ENCODE measurements at places on chromosomes 2 and 18.

GRCh38 chr2:10407841-10408648 lies 40.1 kb downstream of the ODC1 start:
- DNase-seq: peak; percentile 57

DNA sequence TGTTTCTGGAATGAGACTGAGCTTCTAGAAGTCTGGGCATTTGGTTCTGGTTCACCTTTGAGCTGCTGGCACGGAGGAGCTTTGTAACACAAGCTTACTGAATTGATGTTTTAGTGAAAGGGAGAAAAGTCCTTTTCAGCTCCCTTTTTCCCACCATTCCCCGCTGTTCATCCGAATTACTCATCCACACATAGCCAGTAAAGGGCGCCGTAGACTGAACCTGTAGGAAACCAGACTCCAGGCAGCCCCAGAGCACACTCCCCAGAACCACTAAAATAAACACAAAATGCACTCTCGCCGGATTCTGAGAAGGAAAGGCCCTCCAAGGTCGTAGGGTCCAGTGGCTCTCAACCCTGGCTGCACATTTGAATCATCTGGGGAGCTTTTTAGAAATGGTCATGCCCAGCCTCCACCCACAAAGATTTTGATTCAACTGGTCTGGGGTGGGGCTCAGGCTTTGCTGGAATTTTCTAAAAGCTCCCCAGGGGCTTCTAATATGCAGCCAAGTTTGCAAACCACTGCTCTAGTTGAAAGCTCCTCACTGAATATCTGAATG lies 29.6 kb downstream of the TCF7L1 start:
- DNase-seq: no peak

DNA sequence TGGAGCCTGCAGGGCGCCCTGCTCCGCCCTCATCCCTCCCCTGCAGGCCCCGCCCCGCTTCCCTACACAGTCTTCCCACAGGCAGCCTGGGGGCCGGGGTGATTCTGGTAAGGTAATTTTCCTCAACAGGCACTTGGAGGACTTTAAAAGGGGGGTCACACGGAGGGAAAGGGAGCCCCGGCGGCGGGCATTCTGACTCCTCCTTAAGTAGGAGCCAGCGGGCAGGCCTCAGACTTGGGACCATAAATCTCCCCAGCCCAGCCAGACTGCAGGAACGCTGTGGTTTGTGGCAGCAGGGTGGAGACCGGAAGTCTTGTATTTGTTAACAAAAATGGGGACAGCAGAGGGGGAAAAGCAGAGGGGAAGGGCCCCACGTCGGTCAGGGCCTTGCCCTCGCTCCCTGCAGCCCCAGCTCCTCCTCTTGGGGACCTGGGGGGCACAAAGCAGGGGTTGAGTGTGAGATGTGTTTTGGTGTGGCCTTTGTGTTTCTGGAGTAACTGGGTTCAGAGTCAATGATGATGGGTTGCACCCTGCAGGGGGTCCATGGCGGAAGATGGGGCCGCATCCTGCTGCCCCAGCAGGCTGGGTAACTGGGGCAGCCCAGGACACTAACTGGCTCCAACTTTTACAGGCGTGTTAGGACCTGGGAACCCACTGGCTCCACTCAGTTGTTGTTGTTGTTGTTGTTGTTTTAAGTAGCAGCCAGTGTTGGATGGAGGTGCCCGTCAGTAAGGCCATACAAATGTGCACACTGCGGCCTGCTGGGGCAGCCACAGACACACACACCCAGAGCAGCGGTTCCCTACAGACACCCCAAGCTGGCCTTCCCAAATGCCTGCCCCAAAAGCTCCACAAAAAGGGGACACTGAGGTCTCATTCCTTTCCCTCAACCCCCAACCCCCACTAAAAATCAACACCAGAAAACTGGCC lies 27.7 kb downstream of the SMAD7 start:
- no peak for DNase-seq

DNA sequence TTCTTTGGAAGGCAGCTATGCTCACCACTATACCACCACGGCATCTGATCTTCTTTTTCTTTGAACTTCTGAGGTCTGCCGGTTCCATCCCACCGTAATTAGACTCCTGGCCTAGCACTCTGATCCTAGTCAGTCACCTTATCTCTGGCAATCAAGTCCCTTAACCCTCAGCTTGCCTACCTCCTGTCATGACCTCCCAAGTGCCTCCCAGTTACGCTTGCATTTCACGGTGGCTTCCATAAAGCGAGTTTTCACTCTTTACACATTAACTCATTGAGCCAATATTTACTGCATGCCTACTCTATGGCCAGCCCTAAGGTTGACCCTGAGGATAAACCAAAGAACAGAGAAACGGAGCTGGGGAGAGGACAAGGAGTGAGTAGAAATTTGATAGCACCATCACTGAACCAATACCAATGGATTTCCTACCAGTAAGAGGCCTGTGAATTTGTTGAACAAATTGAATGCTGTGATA lies 37.8 kb upstream of the TMEM182 start:
- no peak for DNase-seq

DNA sequence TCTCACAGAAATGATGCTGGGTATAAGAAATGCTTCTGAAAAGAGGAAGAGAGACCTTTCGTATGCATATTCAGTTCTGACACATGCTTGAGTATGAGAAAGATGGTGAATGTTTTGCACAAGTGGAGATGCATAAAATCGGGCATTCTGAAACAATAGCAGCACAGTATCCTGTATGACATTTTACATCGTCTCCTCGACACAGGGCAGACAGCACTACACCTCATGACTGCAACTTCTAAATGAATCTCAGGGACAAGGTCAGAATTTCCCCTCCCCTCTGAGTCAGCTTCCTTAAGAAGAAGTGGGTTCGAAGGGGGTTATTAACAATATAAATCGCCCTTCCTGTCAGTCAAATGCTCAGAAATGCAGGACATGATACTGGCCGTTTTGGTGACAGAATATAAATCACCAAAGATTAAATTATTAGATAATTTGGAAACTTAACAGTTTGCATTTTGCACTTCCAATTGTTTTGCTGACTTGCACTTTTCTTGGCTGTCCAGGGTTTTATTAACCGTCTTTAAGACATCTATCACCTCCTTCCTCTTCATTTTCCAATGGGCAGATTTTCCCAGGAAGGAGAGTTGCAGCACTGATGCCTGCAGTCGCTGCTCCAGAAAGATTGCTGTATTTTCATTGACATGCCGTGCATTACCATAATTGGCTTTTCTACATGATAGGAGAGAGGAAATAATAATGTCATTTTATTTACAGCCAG lies 57.2 kb downstream of the TSHZ1 start:
- DNase-seq: no peak

DNA sequence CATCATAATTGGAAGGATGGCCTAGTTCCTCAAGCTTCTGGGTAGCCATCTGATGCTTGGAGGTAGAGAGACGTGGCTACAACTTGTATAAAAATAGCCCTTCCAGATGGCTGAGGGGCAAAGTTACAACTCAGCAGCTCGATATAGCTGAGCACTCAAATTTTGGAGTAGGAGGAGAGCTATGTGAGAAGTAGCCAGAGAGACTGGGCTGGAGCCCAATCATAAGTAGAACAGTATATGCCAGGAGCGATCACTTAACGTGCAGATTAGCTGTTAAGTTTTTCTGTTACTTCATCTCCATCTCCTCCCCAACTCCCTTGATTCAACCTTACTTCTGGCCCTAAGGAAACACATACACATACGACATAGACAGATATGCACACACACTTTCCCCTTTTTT lies 28.8 kb downstream of the CNRIP1 start:
- no peak for DNase-seq

DNA sequence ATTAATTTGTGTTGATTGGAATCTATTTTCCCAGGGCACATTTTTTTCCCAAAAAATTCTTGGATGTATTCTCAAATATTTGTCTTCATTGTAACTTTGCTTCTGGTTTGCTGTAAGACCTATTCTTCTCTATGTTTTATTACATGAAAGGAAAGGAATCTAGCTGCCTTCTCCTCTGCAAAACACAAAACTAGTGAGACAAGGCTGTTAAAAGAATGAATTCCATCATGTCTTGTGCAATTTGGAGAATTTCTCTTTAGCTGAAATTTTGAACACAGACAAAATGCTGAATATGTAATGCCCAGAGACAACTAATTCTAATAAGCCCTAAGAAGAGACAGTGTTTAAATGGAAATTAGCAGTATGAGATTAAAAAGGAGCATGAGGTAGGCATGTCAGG lies 275.9 kb downstream of the CDH20 start:
- DNase-seq: no peak

Data from activated naive CD4-positive, alpha-beta T cell treated with anti-CD3 and anti-CD28 coated beads, Interleukin-2, amount 50 U/mL, for 16 hours (primary cell).